ENCODE measurements at places on chromosomes 3 and 15.
A peak's percentile ranks its signal among the peaks of the same experiment; 100 is the strongest.

GRCh38 chr3:149197669-149198068 lies 24.0 kb downstream of the CP start:
- DNase-seq: no peak

- DNase-seq: peak; percentile 36
These were observed at the start of gene FOXP1 for GRCh38 chr3:71583566-71584393. Gene FOXP1 (minus strand): TSS chr3:71583728. CDS start chr3:71198381, 385,347 bp downstream.

DNA sequence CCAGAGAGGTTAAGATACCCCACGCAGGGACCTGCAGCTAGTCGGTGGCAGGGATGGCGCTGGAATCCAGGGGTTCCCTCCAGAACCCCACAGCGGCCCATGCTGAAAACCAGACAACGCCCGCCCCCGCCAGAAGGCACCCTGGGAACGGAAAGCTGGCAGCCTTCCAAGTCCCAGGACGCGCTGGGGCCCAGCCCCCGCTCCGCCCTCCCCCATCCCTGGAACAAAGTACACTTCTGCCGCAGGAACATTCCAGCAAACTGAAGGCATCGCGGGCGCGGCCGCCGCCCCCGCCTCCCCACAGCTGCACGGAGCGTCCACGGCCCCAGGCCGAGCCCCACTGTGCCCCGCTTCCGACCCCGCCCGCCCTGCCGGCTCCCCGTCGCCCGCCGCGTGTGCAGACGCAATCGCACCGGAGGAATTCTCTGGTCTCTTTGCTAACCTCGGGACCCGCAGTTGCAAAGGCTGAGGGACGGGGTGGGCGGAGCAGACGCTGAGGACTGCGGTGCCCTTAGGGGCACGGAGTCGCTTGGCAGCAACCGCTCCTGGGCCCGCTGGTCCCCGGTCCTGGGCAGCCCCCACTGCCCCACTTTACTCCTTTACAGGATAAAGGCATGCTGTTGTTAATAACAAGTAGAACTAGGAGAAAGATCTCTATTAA lies 44.8 kb upstream of the RNU6-1 start:
- peak; percentile 34 for DNase-seq

DNA sequence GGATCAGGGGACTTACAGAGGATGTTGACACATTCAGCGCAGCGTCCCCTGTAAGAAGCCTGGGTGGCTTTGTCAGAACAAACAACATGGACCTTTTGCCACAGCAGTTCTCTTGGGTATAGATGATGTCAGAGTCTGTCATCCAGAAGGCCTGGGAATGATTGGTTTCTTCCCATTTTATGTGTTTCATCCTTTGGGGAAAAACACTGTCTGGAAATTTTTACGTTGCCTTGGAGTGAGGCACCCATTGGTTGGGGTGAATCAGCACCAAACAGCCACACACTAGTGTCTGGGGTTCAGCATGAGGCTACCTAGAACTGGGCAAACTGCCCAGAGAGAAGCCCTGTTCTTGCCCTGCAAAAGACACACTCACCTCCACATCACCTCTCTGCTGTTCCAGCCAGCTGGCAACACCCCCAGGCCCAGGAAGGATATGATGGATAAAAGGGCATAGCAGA lies 123.0 kb downstream of the FAM43A start:
- no peak for DNase-seq

DNA sequence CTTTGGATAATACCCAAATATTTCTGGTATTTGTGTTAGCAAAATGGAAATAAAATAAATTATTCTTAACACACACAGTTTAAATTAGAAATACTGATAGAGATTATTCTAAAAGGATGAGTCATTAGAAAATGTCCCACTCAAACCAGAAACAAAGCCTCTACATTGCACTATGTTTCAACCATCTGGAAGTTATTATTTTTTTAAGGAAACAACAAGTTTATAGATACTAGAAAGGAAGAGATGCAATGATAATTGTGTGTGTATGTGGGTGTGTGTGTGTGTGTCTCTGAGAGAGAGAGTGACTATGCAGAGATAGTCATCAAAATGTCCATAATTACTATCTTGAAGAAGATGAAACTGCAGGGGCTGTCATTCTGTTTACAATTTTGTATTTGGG lies 1340.5 kb downstream of the ROBO1 start:
- no peak for DNase-seq

DNA sequence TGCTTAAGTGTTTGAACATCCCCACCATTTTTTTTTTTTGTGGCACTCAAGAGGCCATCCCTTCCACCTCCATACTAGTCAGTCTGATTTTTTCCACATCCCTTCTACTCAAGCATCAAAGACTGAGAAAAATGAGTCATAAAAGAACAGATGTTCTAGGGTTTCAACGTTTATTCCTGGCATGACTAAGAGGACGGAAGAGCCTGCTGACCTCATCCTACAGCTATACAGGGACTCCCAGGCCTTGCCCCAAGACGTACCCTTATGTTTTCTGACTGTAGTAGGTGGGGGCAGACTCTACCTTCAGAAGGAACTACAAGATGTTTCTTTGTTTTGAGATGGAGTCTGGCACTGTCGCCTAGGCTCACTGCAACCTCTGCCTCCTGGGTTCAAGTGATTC lies 3.3 kb upstream of the ITPKA start:
- no peak for DNase-seq

- DNase-seq: no peak
These were observed 60.7 kb upstream of the RAB6B start for GRCh38 chr3:133956353-133956752.

GRCh38 chr3:185724761-185725160 lies 100.1 kb downstream of the IGF2BP2 start:
- no peak for DNase-seq

GRCh38 chr3:72185549-72186399 lies 400.8 kb upstream of the PROK2 start:
- DNase-seq: no peak

DNA sequence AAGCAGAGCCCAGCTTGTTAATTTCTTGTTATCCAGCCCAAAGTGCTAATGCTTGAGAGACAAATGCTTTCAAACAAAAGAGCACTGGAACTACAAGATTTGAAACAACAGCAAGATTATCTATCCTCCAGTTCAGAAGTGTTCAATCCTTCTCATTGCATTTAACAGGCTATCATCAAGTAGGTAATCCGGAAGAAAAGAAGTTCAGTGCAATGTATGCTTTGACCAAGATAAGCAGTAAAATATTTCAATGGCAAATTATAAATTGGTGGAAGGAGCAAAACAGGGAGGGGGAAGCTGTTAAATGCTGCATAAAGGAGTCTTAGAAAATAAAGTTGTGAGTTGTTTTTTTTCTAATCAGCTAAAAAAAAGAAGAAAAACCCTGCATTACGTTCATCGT lies 8.8 kb downstream of the LRIG1 start:
- DNase-seq: no peak

DNA sequence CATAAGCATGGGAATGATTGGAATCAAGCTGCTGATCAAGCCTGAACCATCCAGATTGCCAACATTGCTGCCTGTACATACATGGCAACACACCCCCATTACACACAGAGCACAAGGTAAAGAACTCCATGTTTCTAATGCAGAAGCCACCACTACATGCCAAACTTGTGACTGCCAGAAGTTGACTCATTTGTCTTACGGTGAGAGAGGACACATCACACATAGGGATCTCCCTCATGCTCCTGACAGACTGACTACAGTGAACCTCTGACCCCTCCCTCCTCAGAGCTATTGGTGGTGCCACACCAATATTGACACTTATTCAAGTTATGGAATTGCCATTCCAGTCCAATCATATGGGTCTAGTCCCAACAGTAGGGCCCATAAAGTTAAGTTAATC lies 42.3 kb downstream of the EFHB start:
- DNase-seq: no peak

DNA sequence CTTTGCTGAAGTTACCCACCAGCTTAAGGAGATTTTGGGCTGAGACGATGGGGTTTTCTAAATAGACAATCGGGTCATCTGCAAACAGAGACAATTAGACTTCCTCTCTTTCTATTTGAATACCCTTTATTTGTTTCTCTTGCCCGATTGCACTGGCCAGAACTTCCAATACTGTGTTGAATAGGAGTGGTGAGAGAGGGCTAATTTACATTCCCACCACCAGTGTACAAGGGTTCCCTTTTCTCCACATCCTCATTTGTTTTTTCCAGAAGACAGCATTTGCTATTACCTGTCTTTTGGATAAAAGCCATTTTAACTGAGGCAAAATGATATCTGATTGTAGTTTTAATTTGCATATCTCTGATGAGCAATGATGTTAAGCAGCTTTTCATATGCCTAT lies 329.9 kb upstream of the TPRG1 start:
- DNase-seq: no peak

DNA sequence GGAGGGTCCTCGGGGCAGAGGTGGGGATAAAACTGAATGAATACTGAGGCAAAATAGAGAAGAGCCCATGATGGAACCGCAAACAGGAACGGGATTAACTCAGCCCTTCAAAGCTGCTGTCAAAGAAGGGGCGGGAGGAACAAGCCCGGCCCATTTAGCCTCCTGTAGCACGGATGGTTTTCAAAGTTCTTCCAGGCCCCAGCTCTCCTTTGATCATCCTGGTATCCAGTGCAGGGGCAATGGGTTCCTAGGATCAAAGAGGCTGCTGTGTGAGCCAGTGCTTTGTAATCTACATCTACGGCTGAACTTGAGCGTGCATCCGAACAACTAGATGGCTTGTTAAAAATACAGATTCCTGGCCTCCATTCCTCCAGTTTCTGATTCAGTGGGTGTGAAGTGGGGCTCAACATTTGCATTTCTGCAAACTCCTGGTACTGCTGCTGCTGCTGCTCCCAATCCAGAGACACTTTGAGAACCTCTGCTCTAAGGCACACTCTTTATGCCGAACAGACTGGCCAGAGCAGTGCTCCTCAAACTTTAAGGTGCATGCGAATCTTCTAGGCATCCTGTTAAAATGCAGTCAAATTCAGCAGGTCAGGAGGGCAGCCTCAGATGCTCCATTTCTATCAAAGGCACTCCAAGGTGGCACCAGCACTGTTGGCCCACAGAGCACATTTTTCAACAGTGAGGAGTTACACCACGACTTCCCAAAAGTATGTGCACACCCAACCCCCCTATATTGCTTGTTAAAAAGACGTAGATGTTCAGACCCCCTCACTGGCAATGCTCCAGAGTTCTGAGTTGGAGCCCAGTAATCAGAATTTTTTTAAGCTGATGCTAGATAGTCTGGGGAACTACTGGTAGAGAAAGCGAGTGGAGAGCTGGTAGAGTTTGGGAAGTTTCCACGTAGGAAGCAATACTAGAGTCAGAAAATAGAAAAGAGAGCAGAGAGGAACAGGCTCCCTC lies 5.6 kb downstream of the GALNT15 start:
- no peak for DNase-seq

- DNase-seq: no peak
These were observed 4.7 kb downstream of the SUCLG2 start for GRCh38 chr3:67649681-67650080.

DNA sequence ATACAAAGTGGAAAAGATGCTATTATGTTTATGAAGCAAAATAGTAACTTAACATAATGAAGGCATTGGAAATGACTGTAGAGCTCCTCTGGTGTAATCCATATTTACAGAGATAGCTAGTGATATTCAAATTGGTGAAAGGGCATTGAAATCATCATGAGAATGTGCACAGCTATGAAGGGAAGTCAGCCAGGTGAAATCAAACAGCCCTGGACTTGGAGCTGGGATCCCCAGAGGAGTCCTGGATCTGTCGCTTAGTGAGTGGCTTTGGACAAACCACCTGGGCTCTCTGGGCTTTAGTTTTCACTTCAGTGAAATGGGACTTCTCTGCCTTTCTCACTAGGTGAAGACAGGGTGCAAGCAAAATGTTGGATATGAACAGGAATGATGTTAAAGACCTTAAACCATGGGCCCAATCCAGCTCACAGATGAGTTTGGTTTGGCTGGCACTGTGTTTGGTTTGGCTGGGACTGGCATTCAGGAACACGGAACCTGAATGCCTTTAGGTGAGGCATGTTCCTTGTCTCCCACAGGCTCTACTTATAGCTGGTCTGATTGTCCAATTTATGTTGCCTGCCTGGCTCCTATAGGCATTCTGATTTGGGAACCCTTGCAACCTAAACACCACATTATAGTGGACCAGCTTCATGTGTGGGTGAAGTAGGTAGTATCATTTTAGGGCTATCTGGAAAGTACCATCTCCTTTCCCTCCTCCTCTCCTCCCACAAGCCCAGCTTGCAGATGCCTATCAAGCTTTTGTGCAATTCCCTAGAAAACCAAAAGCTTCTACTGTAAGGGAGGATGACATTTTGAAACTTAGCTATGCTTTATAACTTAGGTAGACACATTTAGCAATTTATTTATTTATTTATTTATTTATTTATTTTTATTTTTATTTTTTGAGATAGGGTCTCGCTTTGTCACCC lies 110.6 kb upstream of the TNFAIP8L3 start:
- no peak for DNase-seq

DNA sequence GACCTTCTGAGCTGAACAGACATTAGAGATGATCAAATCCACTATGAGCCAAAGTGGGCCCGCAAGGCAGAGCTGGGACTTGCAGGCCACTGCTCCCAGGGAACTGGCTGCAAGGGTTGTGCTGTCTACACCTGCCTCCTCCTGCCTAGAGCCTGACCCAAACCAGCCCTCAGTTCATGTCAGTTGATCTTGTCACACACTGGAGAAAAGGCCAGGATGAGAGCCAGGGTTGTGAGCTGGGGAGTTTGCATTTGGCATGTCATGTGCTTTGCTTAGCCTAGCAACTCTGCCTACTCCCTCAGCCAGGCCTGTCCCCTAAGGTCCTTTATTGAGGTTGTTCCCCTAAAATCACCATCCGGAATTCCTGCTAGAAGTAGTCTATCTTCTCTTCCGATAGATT lies 67.8 kb downstream of the RAB11A start:
- no peak for DNase-seq

DNA sequence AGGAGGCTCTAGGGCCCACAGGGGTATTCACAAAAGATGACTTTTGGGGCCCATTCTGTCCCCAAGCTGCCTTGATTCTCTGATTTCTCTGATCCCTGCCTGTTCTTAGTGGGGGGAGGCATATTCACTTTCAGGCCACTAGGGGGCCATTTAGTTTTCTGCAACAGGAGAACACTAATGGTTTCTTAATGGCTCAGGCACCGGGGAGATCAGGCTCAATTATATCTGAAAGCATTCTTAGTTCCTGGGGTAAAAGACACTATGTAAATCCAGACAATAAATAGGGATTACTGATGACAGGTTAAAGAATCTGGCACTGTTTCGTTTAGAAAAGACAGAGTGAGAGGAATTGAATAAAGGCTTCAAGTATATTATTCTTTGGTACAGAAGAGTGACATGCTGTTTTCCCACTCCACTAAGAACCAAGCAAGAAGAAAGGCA lies 2.5 kb upstream of the INAFM2 start:
- DNase-seq: peak; percentile 49

DNA sequence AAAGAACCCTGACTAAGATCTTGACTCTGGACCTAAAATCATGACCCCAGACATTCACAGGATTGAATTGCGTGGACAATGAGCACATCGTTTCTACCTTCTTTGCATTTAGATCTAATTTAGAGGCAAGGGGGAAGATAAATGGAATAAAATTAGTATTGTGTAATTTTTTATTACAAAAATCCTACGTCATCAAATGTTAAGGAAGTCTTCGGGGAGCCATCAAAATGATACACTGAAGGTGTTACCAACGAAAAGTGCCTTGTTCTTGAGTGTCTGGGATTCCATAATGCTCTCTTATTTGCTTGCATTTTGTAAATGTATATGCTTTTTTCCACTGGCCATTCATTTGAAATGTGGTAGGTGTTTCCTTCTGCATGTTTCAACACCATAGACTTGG lies 52.8 kb upstream of the C3orf49 start:
- no peak for DNase-seq

GRCh38 chr15:74322558-74323180 lies 44.8 kb downstream of the CYP11A1 start:
- DNase-seq: no peak

All from stimulated activated CD8-positive, alpha-beta memory T cell treated with anti-CD3 and anti-CD28 coated beads, Interleukin-15, amount 100 ng/mL, for 4 hours (primary cell).